Activated T-cell treated with anti-CD3 and anti-CD28 coated beads, Interleukin-2, amount 50 U/mL, for 4 hours (primary cell): ENCODE measurements at places on chromosomes 6 and 20. TPM values are rescaled to one million over a fixed set of nuclear protein-coding genes. Genes with fewer than 3 reads are reported as not detected.

CRIP3 gene
- not detected for total RNA-seq

- DNase-seq = no peak
Observed at GRCh38 chr6:15340775-15341174, 94.9 kb downstream of the JARID2 start.

ARMH2 gene
- not detected for total RNA-seq

FNDC1 gene
- 0.03 TPM for total RNA-seq

- DNase-seq = no peak
Observed at GRCh38 chr6:34223381-34223955, 13.2 kb upstream of the HMGA1 start.

- no peak for DNase-seq
Observed at GRCh38 chr6:25423358-25423757, 144.2 kb downstream of the CARMIL1 start.

GNAS gene
- 440 TPM for total RNA-seq
